ENCODE measurements at places on chromosomes 12 and 14.

GRCh38 chr12:69161829-69162228, 77.5 kb upstream of the CPSF6 start:
- no peak for DNase-seq

DNA sequence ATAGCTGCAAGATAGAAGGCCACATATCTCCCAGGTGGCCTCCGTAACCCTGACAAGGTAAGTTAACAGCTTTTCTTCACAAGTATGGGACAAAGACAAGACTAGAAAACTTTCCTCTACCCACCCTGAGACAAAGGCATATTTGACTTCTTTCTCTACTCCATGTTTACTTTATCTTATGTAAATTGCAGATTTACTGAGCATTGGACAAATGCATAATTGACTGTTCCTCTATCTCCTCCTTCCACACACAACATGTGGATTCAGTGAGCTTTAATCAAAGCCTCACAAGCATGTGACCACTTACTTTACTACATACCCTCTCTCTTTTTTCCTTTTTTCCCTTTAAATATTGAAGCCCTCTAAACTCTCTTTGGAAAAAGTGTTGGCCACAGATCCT, 289.1 kb upstream of the TMTC1 start:
- no peak for DNase-seq

GRCh38 chr14:97368049-97368448, 570.9 kb downstream of the VRK1 start:
- DNase-seq, result no peak

GRCh38 chr12:24012528-24012927, 63.1 kb upstream of the SOX5 start:
- no peak for DNase-seq

- DNase-seq, result no peak
These were observed 11.1 kb upstream of the INF2 start for GRCh38 chr14:104678346-104678745.

DNA sequence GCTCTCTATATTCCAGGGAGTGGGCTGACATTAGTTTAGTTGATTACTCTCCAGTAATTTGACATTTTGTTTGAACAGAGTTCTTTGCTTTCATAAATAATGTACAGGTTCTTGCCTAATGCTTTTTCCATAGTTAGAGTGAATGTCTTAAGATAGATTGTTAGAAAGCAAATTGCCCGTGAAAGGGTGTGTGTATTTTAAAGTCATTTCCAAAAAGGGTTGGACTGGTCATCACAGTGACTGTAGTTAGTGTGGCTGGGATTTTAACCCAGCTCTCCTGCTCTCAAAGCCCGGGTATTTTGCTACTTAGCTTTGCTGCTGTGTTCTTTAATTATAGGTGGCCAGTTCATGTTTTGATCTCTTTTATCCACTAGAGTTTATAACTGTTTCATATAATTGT, 74.2 kb downstream of the DNAH10 start:
- DNase-seq, result no peak

Data from HTR-8/SVneo (cell line).